ENCODE measurements at places on chromosomes 4 and X.

DNA sequence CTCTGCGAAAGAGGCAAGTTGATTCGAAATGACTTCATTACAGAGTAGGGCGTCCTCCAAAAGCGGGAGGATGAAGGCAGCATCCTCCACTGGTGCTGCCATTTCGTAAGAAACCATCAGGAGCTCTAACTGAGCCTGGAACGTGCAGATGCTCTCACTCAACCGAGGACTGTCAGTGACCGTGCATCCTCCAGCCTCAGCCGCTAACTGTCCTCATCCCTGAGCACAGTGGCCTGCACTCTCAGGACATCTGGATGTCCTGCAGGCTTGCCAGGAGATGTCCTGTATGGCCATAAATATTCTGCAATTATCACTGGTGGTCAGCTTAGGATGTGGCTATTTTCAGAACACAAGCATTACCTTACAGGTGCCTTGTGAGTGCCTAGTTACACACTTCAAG, 107.1 kb upstream of the ADRA2C start:
- no peak for DNase-seq

DNA sequence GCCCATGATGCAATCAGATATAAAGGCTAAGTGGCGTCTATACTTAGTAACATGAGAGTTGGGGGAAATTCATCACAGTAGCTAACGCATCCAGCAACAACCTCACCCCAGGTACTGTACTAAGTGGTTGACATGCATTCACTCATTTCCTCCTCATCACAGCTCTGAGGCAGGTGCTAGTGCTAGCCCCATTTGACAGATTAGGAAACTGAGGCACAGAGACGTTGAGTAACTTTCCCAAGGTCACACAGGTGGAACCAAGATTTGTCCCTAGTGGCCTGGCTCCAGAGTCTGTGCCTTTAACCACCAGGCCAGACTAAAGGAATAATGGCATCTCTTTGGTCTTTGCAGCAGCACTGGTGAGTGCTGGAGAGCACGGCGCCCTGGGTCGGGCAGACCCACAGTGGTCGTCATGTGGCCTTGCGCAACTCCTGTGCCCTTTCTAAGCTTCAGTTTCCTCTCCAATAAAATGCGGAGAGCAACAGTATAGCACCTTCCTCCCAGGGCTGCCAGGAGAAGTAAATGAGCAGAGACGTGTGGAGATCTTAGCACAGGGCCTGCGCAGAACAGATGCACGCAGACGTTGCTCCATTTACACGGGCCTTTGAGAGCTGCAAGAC, 186.4 kb downstream of the BCOR start:
- DNase-seq, result no peak

DNA sequence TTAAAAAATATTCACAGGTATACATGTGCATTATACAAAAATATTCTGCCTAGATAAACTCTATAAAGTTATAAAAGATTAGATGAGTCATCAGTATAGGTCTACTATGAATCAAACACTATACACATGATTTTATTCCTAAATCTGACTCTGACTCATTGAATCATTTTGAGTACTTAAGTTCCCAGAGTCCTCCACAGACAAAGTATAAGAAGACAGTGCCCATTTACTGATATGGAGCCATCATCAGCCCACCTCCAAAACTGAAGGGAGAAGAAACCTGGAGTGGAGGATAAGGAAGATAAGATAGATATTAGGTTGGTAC, 28.7 kb upstream of the ANTXR2 start:
- no peak for DNase-seq

GRCh38 chr4:176726803-176727202, 65.9 kb downstream of the VEGFC start:
- DNase-seq, result no peak

GRCh38 chr4:41611881-41612871, 74.2 kb downstream of the LIMCH1 start:
- peak; percentile 82 for DNase-seq

- DNase-seq, result no peak
Measured at GRCh38 chrX:13598877-13599276, 29.5 kb downstream of the EGFL6 start.

DNA sequence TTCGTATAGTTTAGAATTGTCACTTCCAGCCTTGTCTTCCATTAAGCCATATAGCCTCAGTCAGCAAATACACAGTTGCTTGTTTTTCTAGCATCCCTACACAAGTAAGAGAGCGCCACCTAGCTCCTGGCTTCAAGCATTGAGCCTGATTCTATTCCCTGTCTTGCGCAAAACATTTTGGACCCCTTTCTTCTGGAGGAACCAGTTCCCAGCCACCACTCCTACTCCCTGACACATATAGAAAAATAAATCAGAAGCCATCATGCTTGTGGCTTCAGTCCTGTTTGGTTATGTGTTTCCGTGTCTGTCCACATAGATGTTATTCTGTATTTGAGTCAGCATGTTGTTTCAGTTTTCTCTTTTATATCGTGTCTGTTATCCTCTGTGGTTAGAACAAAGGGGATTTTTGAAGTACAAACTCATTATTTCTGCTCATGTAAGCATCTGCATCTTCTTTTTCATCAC, 59.9 kb downstream of the GK start:
- peak; percentile 26 for DNase-seq

DNA sequence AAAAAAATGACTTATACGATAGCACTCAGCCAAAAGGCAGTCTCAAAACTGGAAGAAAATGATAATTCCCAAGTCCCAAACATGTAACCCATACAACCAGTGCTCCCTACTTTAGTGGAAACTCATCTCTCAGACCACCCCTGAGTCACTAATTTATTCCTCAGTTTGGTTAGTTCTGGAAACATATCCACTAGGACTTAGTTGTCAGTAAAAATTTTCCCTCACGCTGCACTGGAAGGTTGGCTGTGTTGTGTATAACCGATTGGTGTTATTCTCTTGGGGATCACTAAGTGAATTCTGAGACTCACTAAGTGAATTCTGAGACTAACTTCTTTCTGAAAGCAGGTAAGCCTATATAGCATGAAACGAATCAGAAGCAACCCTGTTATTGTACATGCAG, 48.5 kb upstream of the GAB1 start:
- no peak for DNase-seq

GRCh38 chr4:40938337-40938736, 188.6 kb downstream of the NSUN7 start:
- DNase-seq, result no peak

- DNase-seq, result peak; percentile 6
Measured at GRCh38 chr4:84258905-84259830, 239.9 kb downstream of the NKX6-1 start.

DNA sequence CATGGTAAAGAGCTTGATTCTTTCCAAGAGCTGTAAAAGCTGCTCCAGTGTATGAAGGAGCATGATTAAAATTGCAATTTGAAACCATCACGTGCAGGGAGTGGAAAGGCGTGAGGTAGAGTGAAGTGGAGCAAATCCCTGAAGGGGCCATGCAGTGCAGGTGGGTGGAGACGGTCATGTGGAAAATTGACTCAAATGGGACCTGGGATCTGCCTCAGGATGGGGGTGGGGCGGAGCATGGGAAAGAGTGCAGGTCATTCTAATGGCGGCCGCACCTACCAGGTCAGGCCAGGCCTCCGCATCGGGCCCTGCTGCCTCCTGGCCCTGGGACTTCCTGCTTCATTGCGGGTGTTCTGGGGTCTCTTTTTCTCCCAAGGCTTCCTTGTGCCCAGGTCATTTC, 25.3 kb upstream of the TRIM60 start:
- no peak for DNase-seq

GRCh38 chrX:10502961-10503360, 117.4 kb downstream of the MID1 start:
- DNase-seq, result no peak

- no peak for DNase-seq
Measured at GRCh38 chr4:88006956-88007303, 505 bp upstream of the PKD2 start.

DNA sequence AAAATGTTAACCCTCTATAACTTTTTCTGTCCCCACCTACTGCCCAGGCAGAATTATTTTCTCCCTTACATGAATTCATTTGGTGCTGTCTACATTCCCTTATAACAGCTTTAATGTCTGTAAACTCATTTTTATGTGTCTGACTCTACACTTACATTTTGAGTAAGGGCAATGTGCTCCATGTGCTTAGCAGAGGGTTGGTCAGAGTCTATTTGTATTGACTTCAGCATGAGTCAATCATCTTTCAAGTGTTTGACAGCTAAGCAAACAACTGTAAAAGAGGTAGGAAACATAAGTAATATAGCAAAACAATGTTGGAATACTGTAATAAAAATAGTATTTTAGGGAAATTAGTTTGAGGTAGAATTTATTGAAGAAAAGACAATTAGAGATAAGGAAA, 6.3 kb downstream of the IL15 start:
- no peak for DNase-seq

GRCh38 chr4:7160951-7161440, 31.3 kb upstream of the SORCS2 start:
- no peak for DNase-seq

DNA sequence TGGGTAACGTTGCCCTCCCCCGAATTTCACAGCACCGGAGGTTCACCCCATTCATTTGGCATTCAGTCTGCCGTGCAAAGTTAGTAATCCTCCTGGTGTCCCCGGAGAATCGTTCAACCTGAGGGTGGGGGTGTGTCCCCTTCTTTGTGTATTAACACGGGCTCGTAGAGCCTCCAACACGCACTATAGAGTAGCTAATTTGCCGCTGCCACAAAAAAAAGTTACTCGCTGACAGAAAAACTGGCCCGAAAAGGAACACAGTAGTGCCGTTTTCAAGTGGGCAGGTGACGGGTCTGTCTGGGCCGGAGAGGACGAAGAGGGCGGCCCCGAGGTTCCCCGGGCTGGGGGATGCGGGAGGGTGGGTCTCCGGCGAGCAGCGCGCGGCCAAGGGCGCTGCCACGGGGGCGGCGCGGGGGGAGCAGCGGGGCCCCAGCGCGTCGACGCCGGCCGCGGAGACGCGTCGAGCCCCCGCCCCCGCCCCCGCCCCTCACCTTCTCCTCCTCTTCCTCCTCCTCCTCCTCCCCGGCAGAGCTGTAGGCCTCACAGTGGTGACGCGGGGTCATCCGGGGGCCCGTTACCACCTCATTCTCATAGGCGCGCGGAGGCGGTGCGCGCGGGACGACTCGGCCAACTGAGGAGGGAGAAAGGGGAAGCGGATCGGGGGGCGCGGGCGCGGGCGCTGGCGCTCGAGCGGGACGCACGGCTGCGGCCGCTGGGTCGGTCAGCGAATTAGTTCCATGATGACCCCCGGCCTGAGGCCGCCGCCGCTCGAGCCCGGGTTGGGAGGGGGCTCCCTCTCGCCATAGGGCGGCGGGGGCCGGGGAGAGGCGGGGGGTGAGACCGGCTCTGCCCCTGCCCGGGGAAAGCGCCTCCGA, 571 bp downstream of the CCNI start:
- DNase-seq, result no peak

DNA sequence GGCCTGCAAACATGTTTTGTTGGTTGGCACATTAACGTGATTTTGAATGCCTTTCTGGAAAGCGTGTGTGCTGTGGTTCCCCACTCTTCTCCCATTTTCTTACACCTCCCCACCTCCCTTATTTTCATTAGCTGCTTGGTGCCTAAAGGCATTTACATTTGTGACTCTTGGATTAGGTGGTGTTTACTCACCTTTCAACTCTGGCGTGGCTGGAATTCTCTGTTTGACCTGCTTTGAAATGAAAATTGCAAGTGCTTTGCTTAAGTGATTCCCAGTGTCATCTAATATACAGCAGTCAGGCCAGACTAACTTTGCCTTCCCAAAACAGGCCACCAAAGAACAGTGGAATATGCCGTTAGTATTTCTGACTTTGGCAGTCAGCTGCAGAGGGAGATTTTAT, 80.5 kb downstream of the NHSL2 start:
- DNase-seq, result no peak

DNA sequence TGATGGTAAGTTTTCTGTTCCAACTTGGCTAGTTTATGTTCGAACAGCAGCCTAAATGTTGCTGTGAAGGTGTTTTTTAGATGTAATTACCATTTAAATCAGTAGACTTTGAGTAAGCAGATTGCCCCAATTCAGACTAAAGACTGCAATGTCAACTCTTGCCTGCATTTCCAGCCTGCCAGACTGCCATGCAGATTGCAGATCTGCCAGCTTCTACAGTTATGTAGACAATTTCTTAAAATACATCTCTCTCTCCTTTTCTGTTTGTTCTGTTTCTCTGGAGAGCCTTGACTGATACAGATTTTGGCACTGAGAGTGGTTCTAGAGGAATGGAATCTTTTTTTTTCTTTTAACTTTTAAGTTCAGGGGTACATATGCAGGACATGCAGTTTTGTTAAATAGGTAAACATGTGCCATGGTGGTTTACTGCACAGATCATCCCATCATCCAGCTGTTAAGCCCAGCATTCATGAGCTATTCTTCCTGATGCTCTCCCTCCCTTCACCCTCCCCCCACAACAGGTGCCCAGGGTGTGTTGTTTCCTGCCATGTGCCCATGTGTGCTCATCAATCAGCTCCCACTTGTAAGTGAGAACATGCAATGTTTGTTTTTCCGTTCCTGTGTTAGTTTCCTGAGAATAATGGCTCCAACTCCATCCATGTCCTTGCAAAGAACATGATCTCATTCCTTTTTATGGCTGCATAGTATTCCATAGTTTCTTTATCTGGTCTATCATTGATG, 227.8 kb downstream of the CPE start:
- no peak for DNase-seq

GRCh38 chr4:147678106-147678505, 5.9 kb downstream of the PRMT9 start:
- DNase-seq, result peak; percentile 6

DNA sequence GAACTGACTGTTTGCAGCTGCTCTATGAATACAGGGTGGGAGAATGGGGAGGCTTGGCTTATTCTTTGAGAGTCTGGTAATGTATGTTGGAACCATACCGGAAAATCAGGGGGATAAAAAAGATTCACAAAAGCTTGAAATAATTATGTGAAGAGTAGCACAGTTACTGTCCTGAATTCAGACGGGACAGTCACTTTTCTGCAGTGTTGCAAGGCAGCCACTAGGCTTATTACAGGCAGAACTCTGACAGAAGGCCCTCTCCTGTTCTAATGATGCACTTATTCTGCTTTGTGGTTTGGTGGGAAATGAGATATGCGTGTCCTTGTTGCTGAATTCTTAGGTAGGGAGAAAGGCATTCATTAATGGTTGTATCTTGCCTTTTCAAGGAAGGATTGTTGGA, 37.2 kb downstream of the GUCY1B1 start:
- peak; percentile 60 for DNase-seq

GRCh38 chr4:121720109-121720508, 23.3 kb upstream of the ANXA5 start:
- DNase-seq, result peak; percentile 84

- DNase-seq, result no peak
Measured at GRCh38 chrX:37776283-37776986, 3.4 kb upstream of the CYBB start.

GRCh38 chrX:129726307-129727111, 12.3 kb upstream of the XPNPEP2 start:
- DNase-seq, result peak; percentile 29

DNA sequence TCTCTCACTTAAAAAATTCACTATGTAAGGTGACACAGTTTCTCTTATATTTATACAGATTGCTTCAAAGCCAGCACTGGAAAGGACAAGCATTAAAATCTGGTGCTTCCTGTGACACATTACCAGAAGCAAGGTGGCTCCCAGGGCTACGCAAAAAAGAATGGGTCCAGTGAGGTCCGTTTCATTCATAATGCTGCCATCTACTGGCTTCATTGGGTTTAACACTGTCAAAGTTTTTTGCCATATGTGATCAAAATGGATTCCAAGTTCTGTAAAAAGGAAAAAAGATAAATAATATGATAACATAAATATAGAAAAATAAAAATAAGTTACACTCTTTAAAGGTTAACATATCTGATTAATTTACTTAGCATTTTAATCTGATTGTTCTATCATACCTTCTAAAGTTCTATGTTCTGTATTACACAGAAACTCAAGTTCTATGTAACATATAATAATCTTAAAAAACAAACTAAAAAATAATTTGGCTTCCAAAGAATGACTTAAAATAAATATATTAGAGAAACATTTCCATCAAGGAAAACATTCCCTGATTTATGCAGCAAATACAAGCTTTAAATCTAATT, 22.1 kb downstream of the YIPF7 start:
- DNase-seq, result peak; percentile 4

Data from astrocyte of the cerebellum (primary cell).